ENCODE measurements at places on chromosomes 3 and 15. TPM values are rescaled to one million over a fixed set of nuclear protein-coding genes. Genes with fewer than 3 reads are reported as not detected.

LDHAL6B gene
- 0.32 TPM for polyA plus RNA-seq

GOLGA8G gene
- 0.12 TPM for polyA plus RNA-seq

TIGIT gene
- polyA plus RNA-seq, result 0.18 TPM

SLC22A13 gene
- polyA plus RNA-seq, result 0.12 TPM

CHRNA7 gene
- polyA plus RNA-seq, result 34.0 TPM

GOLGA6B gene
- polyA plus RNA-seq, result not detected

HIGD2B gene
- not detected for polyA plus RNA-seq

CERS3 gene
- 0.11 TPM for polyA plus RNA-seq

SLC28A1 gene
- 3.8 TPM for polyA plus RNA-seq

TMIE gene
- polyA plus RNA-seq, result 0.45 TPM

CRYGS gene
- 5.9 TPM for polyA plus RNA-seq

SLC24A5 gene
- 0.49 TPM for polyA plus RNA-seq

CCDC54 gene
- 0.14 TPM for polyA plus RNA-seq

PLOD2 gene
- polyA plus RNA-seq, result 190 TPM

STRC gene
- polyA plus RNA-seq, result 2.1 TPM

MRPL3 gene
- polyA plus RNA-seq, result 87.2 TPM

RPP14 gene
- polyA plus RNA-seq, result 23.7 TPM

DUOX1 gene
- polyA plus RNA-seq, result 5.4 TPM

TMEM40 gene
- 0.38 TPM for polyA plus RNA-seq

IL17RE gene
- polyA plus RNA-seq, result 10.5 TPM

VWA5B2 gene
- polyA plus RNA-seq, result 2.3 TPM

RBPMS2 gene
- polyA plus RNA-seq, result 15.3 TPM

ISL2 gene
- polyA plus RNA-seq, result not detected

DUOXA2 gene
- polyA plus RNA-seq, result not detected

ZNF501 gene
- polyA plus RNA-seq, result 12.9 TPM

KY gene
- 0.61 TPM for polyA plus RNA-seq

CD200 gene
- polyA plus RNA-seq, result 39.4 TPM

DUOX2 gene
- polyA plus RNA-seq, result 0.22 TPM

CACNA2D2 gene
- 13.5 TPM for polyA plus RNA-seq

ZFYVE19 gene
- polyA plus RNA-seq, result 31.4 TPM

FBXW12 gene
- polyA plus RNA-seq, result 0.37 TPM

ULK3 gene
- polyA plus RNA-seq, result 30.3 TPM

FGF7 gene
- 15.0 TPM for polyA plus RNA-seq

ACKR2 gene
- 3.5 TPM for polyA plus RNA-seq

CD80 gene
- 0.37 TPM for polyA plus RNA-seq

MESP2 gene
- polyA plus RNA-seq, result 0.37 TPM

BNC1 gene
- 0.31 TPM for polyA plus RNA-seq

IP6K1 gene
- 51.6 TPM for polyA plus RNA-seq

MFSD1 gene
- 59.5 TPM for polyA plus RNA-seq

DAZL gene
- not detected for polyA plus RNA-seq

MYO5C gene
- polyA plus RNA-seq, result 5.5 TPM

MYNN gene
- polyA plus RNA-seq, result 30.8 TPM

MAPKBP1 gene
- 10.1 TPM for polyA plus RNA-seq

GABRA5 gene
- 0.40 TPM for polyA plus RNA-seq

HRG gene
- polyA plus RNA-seq, result 1.7 TPM

TRPM1 gene
- polyA plus RNA-seq, result 0.67 TPM

ARL14 gene
- polyA plus RNA-seq, result not detected

RTP2 gene
- not detected for polyA plus RNA-seq

CLDN11 gene
- 200 TPM for polyA plus RNA-seq

GOLGA8T gene
- polyA plus RNA-seq, result not detected

ITPKA gene
- 0.64 TPM for polyA plus RNA-seq

PRR20G gene
- polyA plus RNA-seq, result not detected

EIF4A2 gene
- 730 TPM for polyA plus RNA-seq

Data from left renal pelvis (tissue), 4 donors.